ENCODE measurements at places on chromosomes 5 and 9.

- no peak for DNase-seq
Measured at GRCh38 chr5:115282131-115282530, 14.3 kb downstream of the CCDC112 start.

- no peak for DNase-seq
Measured at GRCh38 chr5:130166839-130167490, 262.7 kb downstream of the CHSY3 start.

GRCh38 chr5:141850244-141850768, 27.9 kb downstream of the PCDH1 start:
- DNase-seq = no peak

DNA sequence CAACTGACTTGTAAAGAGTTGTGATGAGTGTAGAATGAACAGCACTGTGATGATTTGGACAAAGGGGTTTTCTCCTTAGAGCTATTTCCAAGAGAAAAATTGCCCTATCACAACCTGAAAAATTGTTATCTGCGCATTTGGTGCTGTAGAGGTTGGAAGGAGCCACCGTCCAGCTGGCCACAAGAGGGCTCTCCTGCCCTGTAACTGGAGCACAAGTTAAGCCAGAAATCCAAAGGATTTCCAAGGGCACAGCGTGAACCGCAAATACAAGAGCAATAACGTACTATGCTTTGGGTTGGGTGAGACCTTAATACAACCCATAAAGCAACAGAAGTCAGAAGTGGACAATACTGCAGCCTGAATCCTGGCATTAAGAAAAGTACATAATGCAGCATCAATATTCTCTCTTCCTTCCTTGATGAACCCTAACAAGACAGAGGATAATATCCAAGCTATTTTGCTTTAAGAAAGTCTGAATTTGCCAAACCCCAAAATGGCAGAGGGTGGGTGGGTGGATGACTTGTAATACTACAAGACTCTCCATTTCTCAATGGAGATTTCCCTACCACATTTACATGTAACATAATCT, 56.8 kb upstream of the SMIM32 start:
- no peak for DNase-seq

DNA sequence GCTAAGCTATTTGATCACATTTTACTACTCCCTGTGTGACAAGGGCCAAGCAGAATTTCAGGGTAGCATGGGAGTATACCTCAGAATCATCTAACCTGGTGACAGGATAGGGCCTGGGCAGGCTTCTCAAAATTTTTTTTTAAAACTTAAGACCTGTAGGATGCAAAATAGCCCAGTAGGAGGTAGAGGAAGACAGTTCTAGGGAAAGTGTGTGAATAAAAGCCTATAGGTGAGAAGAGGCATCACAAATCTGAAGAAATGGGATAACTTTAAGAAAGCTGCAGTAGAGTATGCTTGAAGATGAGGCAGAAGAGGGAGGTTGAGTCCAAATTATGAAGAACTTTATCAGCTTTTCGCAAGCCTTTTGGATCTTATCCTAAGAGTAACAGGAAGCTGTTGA, 32.3 kb downstream of the CNTRL start:
- peak; percentile 59 for DNase-seq

GRCh38 chr5:142617416-142618129, 68.3 kb downstream of the FGF1 start:
- no peak for DNase-seq

GRCh38 chr9:22084336-22085035, 75.4 kb upstream of the CDKN2B start:
- DNase-seq = no peak

GRCh38 chr5:96973532-96974401, 37.9 kb downstream of the LNPEP start:
- DNase-seq = peak; percentile 57

DNA sequence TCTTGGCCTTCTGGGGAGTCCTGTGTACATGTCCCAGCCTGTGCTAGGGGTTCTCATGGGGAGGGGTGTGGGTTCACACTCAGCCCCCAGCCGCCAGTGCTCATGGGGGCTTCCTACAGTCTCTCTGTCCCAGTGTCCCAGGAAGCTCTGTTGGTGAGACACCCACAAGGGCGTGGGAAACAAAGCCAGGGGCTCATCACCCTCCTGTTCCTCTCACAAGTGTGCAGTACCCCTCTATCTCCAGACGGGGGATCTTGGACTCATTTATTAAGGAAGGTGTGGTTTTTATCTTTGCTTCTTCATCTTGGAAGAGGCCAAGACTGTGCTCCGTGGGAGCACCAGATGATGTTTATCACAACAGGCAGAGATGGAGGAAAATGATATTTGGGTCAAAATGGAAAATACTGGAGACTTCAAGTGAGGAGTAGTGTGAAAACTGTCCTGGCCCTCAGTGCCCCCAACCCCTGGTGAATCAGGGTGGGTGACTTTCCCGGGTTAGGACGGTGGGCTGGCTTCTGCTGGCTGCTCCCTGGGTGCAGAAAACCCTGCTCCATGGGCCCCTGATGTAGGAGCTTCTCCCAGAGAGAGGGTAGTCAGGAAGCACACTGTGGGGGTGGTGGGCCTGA, 15.2 kb downstream of the TMEM171 start:
- DNase-seq = peak; percentile 33

- no peak for DNase-seq
Measured at GRCh38 chr9:8632493-8632892, 832.9 kb upstream of the DMAC1 start.

DNA sequence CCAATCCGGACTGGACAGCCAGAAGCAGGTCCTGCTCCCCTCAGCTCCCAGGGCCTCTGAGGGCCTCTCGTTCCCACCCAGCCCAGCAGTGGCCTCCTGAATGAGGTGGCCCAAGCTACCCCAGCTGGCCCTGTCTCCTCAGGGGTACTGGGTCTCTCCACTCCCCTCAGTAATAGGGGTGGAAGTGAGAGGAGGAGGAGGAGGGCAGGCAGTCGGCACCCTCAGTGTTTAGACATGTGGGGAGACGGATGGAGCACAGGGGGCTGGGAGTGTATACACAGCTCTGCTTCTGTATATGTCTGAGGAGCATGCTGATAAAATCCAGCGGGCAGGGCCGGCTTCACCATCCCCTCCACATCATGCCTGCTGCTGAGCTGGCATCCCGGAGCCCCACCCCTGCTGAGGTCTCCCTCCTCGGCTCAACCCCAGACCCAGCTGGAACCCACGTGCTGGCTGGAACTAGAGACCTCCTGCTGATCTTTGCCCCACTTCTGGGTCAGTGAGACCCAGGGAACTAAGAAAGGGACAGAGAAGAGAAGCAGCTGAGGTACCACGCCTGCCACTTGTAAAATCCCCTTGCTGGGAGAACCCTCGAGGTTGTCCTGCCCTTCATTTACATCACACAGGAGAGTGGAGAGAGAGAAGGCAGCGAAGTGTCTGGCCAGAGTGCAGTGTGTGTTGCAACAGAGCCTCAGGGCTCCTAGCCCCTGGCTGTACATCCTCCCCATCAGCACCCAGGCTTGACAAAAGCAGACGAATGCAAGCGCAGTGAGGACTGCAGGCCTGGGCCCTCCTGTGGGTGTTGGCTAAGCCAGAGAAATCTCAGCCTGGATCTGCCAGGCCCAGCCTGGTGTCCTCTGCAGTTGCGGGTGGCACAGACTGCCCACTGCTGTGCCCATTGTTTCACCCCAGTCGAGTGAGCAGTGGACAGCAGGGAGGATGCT, 77.5 kb downstream of the PSD2 start:
- no peak for DNase-seq

DNA sequence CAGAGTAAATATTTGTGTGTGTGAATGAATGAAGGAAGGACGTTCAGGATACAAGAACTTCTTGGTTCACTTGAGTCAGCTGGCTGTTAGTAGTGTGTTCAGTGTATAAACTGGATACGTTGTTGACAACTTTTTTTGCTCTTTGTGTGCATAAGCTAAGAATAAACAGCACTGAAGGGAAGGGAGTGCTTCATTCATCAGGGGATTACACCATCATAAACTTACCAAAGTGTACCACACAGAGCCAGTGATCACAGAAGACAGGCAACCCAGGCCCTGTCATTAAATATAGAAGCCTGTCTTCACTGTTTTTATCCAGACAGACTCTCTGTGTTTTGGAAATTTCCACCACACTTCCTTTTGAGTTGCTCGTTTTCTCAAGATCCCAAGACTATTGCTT, 55.5 kb upstream of the MEF2C start:
- DNase-seq = no peak

DNA sequence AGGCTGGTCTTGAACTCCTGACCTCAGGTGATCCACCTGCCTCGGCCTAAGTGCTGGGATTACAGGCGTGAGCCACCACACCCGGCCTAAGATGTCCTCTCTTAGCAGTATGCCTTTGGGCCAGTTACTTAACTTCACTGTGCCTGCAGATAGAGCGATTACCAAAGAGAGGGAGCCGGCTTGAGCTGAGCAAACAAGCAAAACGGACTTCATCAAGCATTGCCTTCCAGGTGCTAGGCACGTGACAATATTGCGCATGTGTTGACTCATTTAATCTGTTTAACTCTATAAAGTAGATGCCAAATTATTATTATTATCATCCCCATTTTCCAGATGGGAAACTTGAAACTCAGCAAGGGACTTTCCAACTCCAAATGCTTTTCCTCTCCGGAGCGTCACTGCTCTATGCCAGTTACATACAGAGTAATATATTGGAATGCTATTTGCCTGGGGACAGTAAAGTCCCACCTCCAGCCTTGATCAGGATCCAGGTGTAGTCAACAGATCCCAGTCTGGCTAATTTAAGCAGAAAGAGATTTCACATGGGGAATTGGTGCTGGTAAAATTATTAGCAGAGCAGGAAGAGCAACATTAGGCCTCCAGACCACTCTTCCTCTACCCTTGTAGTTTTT, 5.6 kb upstream of the C9orf152 start:
- no peak for DNase-seq

Measured in Jurkat, Clone E6-1 (cell line).